ENCODE measurements at places on chromosomes 12 and 14. TPM values are rescaled to one million over a fixed set of nuclear protein-coding genes. Genes with fewer than 3 reads are reported as not detected.

DNA sequence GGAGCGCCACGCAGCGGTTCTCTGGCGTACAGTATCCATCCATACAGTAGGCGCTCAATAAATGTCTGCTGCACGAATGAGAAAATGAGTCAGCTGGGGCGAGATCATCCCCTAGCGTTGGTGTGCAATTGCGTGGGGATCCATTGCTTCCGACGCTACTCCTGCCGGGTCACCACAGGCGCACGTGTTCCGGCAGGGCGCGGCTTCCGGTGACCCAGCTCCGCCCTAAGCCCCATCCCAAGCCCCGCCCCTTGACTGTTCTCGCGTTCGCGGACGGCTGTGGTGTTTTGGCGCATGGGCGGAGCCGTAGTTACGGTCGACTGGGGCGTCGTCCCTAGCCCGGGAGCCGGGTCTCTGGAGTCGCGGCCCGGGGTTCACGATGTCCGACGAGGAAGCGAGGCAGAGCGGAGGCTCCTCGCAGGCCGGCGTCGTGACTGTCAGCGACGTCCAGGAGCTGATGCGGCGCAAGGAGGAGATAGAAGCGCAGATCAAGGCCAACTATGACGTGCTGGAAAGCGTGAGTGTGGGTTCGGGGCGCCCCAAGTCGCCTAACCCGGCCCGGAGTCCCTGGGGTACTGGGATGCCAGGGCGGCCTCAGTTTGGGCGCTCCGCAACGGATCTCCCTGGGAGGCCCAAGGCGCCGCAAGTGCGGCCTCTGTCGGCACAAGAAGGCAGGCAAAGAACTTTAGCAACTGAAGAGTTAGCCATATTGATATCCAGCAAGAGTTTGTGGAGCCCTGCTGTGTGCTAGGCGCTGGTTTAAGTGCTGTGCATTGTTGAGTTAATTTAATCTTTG lies at the start of gene PSMD9:
TSS of gene PSMD9 (plus strand) at position 313 of the 796 bp plus-strand sequence. CDS start at position 380, 67 bp downstream.
- peaks cover 23% of the 10 kb centered on the region for H3K36me3 ChIP-seq
- no peaks in the 10 kb centered on the region for H3K27me3 ChIP-seq
- H3K4me3 ChIP-seq: peak within 1 kb of the TSS; percentile 72
- peaks cover 51% of the 10 kb centered on the region for H3K4me1 ChIP-seq

- no peaks in the 10 kb centered on the region for H3K27me3 ChIP-seq
- H3K36me3 ChIP-seq: no peaks in the 10 kb centered on the region
- no peak overlapping the region for H3K27ac ChIP-seq
- H3K4me1 ChIP-seq: no peaks in the 10 kb centered on the region
- DNase-seq: no peak
- no peak overlapping the region for H3K4me3 ChIP-seq
These were observed 333.7 kb downstream of the GLT1D1 start for GRCh38 chr12:129186952-129187351.

- H3K27me3 ChIP-seq: no peaks in the 10 kb centered on the region
- H3K36me3 ChIP-seq: peaks cover 45% of the 10 kb centered on the region
- peaks cover 19% of the 10 kb centered on the region for H3K4me1 ChIP-seq
- no peak overlapping the region for H3K27ac ChIP-seq
- no peak for DNase-seq
These were observed 74.6 kb downstream of the KITLG start for GRCh38 chr12:88505696-88506095.

The MYF5 gene
- not detected for total RNA-seq

GRCh38 chr12:95809000-95809680 lies 18.6 kb upstream of the NTN4 start:
- no peaks in the 10 kb centered on the region for H3K36me3 ChIP-seq
- H3K4me1 ChIP-seq: no peaks in the 10 kb centered on the region
- no peaks in the 10 kb centered on the region for H3K27me3 ChIP-seq
- no peak overlapping the region for H3K27ac ChIP-seq

- H3K4me3 ChIP-seq: no peak overlapping the region
- DNase-seq: no peak
- H3K27me3 ChIP-seq: peaks cover 7% of the 10 kb centered on the region
- peaks cover 55% of the 10 kb centered on the region for H3K36me3 ChIP-seq
These were observed 89.8 kb downstream of the B4GALNT3 start for GRCh38 chr12:549476-550082.

The EPYC gene
- not detected for total RNA-seq

DNA sequence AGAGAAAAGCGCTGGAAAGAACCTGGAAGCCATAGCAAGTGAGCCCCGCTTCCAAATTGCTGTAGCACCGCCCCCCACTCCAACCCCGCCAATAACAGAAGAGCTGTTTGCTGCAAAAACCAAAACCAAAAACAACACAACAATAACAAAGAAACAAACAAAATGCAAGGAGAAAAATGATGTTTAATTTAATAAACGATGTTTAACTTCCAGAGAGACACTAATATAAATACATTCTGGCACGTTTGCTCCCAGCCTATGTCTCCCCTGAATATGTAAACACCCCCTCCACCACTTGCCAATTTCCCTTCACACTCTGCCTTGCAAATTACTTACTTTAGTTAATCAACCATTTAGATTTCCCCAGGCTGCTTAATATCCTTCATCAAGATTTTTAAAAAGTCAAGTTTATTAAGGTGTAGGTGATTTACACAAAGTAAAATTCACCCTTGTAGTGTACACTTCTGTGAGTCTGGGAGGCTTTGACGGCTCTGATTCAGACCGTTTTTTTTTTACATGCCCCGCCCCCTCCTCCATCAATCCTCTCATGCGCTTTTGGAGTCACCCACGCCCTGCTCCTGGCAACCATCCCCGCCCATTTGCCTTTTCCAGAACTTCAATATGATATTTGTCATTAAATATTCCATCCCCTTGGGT lies 482 bp upstream of the IFI27L2 start:
- peak overlapping the region; percentile 56 for H3K4me3 ChIP-seq
- H3K4me1 ChIP-seq: peaks cover 7% of the 10 kb centered on the region
- peaks cover 4% of the 10 kb centered on the region for H3K36me3 ChIP-seq
- H3K27ac ChIP-seq: peak overlapping the region; percentile 72
- no peaks in the 10 kb centered on the region for H3K27me3 ChIP-seq

DNA sequence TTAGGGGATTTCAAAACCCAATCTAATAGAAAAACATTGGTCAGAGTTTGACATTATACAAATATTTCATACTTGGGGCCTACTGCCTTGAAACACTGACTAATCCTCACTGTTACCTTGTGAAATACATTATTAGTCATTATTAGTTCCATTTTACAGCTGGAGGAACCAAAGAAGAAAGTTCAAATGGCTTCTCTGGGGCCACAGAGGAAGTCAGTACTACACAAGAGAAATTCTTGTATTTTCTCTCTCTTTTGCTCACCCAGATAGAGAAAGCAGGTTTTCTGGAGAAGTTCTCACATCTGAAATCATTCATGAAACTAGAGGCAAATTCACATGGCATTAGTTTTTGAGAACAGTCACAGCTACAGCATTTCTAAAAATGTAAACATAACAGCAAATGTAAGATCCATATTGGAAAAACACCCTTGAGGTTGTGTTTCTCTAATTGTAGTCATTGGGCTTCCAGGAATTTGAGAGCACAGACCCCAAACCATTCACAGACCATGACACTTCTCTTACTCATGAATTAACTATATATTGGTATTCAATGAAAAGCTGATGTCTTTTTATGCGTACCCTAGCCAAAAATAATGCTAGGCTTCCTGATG lies 83.0 kb downstream of the LLPH start:
- peaks cover under 1% of the 10 kb centered on the region for H3K27me3 ChIP-seq
- H3K27ac ChIP-seq: no peak overlapping the region
- no peak overlapping the region for H3K4me3 ChIP-seq
- H3K36me3 ChIP-seq: no peaks in the 10 kb centered on the region
- no peak for DNase-seq

The GPRC5D gene
- total RNA-seq: not detected

- H3K27me3 ChIP-seq: no peaks in the 10 kb centered on the region
- H3K4me1 ChIP-seq: peaks cover 39% of the 10 kb centered on the region
- no peak overlapping the region for H3K27ac ChIP-seq
- no peak for DNase-seq
These were observed 17.8 kb upstream of the LGALS3 start for GRCh38 chr14:55111122-55111708.

GRCh38 chr14:60509438-60510253 lies 700 bp downstream of the SIX6 start:
- peaks cover 56% of the 10 kb centered on the region for H3K27me3 ChIP-seq
- H3K4me3 ChIP-seq: no peak overlapping the region
- H3K27ac ChIP-seq: no peak overlapping the region

- H3K4me3 ChIP-seq: no peak overlapping the region
- no peak for DNase-seq
- peaks cover 9% of the 10 kb centered on the region for H3K4me1 ChIP-seq
- H3K36me3 ChIP-seq: no peaks in the 10 kb centered on the region
These were observed 92.9 kb downstream of the SPTSSA start for GRCh38 chr14:34368971-34369647.

The VASH1 gene
- 12.3 TPM for total RNA-seq

DNA sequence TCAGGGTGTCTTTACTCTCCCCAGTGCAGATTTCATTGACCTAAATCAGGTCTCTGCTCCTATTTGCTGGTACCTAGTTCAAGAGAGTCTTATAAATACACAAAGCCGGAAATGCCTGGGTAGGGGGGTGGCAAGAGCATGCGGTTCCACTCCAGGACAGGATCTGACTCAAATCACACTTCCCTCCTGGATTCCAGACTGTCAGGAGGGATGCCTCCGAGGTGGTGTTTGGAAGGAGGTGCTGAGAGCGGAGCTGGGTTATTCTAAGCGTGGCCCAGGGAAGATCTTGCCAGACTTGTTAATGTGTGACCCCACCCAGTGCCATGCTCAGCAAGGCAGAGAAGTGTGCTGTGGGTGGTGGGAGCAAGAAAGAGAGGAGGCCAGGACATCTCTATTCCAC lies 49.8 kb downstream of the B4GALNT3 start:
- no peaks in the 10 kb centered on the region for H3K36me3 ChIP-seq
- H3K4me1 ChIP-seq: peaks cover 55% of the 10 kb centered on the region
- DNase-seq: peak; percentile 25
- peak overlapping the region; percentile 79 for H3K27ac ChIP-seq

DNA sequence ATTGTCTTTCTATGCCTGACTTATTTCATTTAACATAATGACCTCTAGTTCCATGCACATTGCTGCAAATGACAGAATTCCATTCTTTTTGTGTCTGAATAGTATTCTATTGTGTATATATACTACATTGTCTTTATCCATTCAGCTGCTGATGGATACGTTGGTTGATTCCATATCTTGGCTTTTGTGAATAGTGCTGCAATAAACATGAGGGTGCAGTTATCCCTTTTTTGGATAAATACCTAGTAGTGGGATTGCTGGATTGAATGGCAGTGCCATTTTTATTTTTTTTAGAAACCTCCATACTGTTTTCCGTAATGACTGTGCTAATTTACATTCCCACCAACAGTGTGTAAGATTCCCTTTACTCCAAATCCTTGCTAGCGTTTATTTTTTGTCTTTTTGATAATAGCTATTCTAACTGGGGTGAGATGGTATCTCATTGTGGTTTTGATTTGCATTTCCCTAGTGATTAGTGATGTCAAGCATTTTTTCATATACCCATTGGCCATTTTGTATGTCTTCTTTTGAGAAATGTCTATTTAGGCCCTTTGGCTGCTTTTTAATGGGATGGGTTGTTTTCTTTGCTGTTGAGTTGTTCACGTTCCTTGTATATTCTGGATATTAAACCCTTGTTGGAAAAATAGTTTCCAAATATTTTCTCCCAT lies 2.3 kb downstream of the OAS2 start:
- DNase-seq: no peak
- H3K36me3 ChIP-seq: no peaks in the 10 kb centered on the region
- H3K27me3 ChIP-seq: no peaks in the 10 kb centered on the region

The TMEM229B gene
- total RNA-seq: 1.8 TPM

The DDX24 gene
- total RNA-seq: 236 TPM

- no peaks in the 10 kb centered on the region for H3K36me3 ChIP-seq
- no peak overlapping the region for H3K4me3 ChIP-seq
- H3K27me3 ChIP-seq: no peaks in the 10 kb centered on the region
- no peak for DNase-seq
- H3K27ac ChIP-seq: no peak overlapping the region
These were observed 111.9 kb downstream of the BEGAIN start for GRCh38 chr14:100475268-100475667.

The SRRM4 gene
- total RNA-seq: not detected

- no peak overlapping the region for H3K27ac ChIP-seq
- no peak for DNase-seq
- no peak overlapping the region for H3K4me3 ChIP-seq
- peaks cover 22% of the 10 kb centered on the region for H3K4me1 ChIP-seq
- H3K27me3 ChIP-seq: no peaks in the 10 kb centered on the region
These were observed 127.6 kb upstream of the NCOR2 start for GRCh38 chr12:124694846-124695497.

GRCh38 chr14:71193663-71194062 lies 286.4 kb downstream of the PCNX1 start:
- H3K4me1 ChIP-seq: no peaks in the 10 kb centered on the region
- H3K27ac ChIP-seq: no peak overlapping the region
- no peaks in the 10 kb centered on the region for H3K36me3 ChIP-seq
- no peaks in the 10 kb centered on the region for H3K27me3 ChIP-seq
- H3K4me3 ChIP-seq: no peak overlapping the region

- no peak overlapping the region for H3K27ac ChIP-seq
- H3K36me3 ChIP-seq: no peaks in the 10 kb centered on the region
- no peak overlapping the region for H3K4me3 ChIP-seq
- DNase-seq: no peak
These were observed 176.3 kb upstream of the DIO2 start for GRCh38 chr14:80387563-80387981.

DNA sequence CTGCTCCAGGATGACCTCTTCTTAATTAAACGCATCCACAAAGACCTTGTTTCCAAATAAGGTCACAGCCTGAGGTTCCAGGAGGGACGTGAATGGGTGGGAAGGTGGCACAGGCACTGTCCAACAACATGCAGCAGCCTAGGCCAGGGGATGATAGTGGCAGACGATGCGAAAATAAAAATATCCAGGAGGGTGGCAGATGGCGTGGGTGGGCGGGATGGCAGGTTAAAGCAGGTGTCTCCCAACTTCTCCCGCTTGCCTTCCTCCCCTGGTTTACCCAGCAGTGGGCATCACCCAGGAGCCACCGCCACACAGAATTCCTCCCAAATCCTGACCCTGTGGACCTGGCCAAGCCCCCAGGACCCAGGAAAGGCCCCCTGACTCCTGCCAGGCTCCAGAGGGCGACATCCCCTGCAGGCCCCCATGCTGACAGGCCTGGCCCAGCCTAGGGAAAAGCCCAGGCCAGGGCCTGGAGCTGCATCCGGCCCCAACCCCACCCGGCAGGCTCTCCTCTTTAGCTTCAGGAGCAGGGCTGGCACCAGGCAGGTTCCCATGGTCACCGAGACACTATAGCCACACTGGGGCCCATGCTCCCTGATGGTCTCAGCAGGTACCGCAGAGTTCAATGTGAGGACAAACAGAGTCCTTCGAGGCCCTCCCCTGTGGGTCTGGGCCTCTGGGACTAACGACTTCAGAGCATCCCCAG lies 9.7 kb downstream of the NCOR2 start:
- H3K4me1 ChIP-seq: peaks cover 92% of the 10 kb centered on the region
- no peaks in the 10 kb centered on the region for H3K27me3 ChIP-seq
- peak; percentile 72 for DNase-seq
- no peaks in the 10 kb centered on the region for H3K36me3 ChIP-seq
- no peak overlapping the region for H3K4me3 ChIP-seq
- no peak overlapping the region for H3K27ac ChIP-seq

- H3K4me3 ChIP-seq: no peak overlapping the region
- no peaks in the 10 kb centered on the region for H3K27me3 ChIP-seq
- DNase-seq: no peak
- H3K36me3 ChIP-seq: no peaks in the 10 kb centered on the region
- H3K4me1 ChIP-seq: no peaks in the 10 kb centered on the region
These were observed 200.6 kb downstream of the ANO4 start for GRCh38 chr12:100995201-100995600.

The ACAD10 gene
- total RNA-seq: 62.5 TPM

Measured in stomach (tissue), 19 donors.